ENCODE measurements at places on chromosomes 1 and 21.
A peak's percentile ranks its signal among the peaks of the same experiment; 100 is the strongest.

- DNase-seq = no peak
These were observed 36.8 kb upstream of the KIF1B start for GRCh38 chr1:10173582-10173981.

GRCh38 chr1:164726235-164726634 lies 167.3 kb downstream of the PBX1 start:
- DNase-seq = no peak

DNA sequence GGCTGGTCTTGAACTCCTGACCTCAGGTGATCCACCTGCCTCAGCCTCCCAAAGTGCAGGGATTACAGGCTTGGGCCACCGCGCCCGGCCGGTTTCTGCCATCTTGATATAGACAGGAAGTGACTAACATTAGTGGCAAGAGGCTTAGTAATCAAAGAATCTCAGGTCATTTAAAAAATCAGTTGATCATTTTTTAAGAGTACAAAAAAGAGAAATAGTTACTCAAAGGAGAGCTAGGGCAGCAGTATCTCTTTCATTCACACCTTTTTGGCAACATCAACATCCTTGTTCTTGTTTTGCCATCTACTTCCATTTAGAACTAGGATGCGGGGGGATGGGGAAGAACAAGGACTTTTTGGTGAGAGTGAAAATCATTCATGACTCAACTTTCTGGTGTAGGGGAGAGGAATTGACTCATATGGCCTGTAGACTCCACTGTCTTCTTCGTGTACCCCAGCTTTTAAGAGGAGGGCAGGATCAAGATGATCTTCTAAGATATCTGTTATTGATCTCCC lies 8.8 kb downstream of the FCRLB start:
- no peak for DNase-seq

DNA sequence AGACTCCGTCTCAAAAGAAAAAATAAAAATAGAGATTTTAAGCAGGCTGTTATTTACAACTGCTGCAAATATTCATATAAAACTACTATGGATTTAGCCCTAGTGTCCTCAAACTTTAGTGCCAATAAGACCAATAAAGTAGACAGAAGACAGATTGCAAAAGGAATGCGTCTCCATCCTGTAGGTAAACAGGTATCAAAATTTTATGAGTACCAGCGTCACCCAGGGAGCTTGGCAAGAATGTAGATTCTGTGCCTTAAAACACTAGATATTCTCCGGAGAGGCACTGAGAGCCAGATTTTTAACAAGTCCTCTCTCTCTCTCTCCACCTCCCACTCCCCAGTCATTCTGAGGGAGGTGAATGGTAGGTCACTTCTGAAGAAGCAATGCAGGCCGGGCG lies 18.4 kb downstream of the SMYD3 start:
- DNase-seq = no peak

DNA sequence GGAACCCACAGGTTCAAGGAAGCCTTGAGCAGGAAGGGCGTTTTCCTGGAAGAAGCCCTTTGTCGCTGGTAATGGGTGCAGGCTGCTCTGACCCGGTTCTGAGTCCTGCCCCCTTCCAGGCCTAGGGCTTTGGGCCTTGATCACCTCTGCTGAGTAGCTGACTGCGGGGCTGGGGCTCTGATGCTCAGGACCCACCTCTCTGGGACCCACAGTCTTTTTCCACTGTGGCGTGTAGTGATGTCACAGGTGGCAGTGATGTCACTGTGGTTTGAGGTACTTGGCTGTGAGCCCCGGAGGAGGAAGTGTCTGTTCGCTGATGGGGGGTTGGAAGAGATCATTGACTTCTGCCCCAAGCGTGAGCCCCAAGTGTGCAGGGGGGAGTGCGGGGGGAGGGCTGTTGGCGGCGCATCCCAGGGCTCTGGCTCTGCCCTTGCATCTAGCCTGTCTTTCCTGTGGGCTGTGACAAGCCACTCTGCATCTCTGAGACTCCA lies 6.9 kb downstream of the TNFRSF1B start:
- no peak for DNase-seq

GRCh38 chr1:62415687-62416086 lies 21.2 kb upstream of the USP1 start:
- DNase-seq = no peak

- no peak for DNase-seq
These were observed 226.9 kb downstream of the TGFB2 start for GRCh38 chr1:218572050-218572449.

GRCh38 chr1:48442864-48443619 lies 29.0 kb downstream of the SPATA6 start:
- no peak for DNase-seq

GRCh38 chr21:43944078-43944633 lies 68.0 kb upstream of the TRAPPC10 start:
- no peak for DNase-seq

DNA sequence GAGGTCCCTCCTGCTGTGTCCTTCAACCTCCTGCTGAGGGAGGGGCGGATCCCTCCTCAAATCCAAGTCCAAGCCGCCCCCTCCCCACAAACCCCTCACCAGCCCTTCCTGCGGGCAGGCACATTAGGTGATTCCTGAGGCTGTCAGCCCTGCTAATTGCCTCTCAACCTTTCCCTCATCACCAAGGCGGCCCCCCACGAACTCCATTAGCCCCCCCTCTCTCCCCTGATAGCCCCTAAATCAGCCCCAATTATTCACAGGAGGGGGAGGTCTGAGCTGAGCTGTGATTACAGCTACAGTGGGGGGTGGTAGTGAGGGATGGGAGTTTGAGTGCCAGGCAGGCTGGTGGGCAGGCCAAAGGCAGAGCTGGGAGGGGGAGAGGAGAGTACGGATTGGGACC lies 5.8 kb upstream of the PEAR1 start:
- no peak for DNase-seq

DNA sequence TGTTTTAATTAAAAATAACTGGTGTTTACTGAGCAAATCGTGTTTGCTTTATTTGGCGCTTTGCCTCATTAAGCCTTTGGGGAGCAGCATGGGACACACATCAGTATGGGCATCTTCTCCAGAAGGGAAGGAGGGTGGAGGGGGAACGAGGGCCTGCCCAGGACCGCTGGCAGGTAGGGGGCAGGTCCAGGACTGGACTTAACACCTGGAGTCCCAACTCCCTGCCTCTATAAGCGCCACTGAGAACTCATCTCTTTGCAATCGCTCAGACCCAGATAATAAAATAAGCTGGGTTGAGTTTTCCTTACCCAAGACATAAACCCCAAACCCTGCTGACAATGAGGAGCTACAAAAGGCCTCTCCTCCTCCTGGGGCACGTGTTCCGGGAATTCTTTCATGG lies 15.1 kb downstream of the ABCG1 start:
- no peak for DNase-seq

DNA sequence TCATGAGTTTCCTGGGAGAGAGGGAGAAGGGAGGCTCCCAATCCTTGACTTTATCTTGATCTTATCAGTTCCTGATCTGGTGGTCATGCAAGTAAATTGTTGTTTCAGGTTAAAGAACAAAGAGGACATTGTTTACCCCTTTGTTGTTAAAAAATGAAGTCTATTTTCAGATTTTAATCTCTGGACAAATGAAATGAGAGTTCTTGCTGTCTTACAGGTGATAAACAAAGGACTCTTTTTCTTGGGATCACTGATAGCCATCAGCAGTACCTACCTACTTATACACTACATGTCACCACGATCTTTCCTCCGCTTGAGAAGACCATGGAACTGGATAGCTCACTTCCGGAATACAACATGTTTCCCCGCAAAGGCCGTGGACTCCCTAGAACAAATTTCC lies 48.4 kb downstream of the CHML start:
- DNase-seq = no peak

DNA sequence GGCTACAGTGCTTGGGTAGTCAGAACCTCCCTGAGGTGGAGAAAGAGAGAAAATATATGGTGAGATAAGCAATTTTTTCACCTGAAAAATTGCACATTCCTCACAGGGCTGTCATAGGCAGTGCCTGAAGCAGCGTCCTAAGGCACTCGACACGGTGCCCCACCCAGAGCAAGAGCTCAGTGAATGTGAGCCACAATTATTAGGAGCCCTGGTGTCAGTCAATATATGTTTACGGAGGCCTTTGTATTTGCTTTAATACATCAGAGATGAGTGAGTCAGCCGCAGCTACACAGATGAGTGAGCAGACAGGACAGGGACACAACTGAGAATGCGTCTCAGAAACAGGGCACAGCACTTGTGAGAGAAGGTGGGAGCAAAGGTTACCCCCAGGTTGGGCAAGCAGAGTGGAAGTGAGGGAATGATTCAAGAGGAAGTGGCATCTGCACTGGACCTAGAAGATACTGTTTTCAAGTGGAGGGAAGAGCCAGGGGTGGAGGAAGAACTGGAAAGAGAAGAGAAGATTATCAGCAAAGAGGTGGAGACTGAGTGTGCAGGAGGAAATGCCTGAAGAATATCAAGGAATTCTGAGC lies 5.2 kb upstream of the PIGC start:
- no peak for DNase-seq

- DNase-seq = no peak
These were observed 59.3 kb downstream of the MAN1C1 start for GRCh38 chr1:25675729-25676476.

- peak; percentile 33 for DNase-seq
These were observed 264.9 kb downstream of the DYRK1A start for GRCh38 chr21:37631319-37632117.

GRCh38 chr21:44349847-44350772 lies 3.3 kb upstream of the TRPM2 start:
- no peak for DNase-seq

- DNase-seq = no peak
These were observed 19.4 kb upstream of the CASZ1 start for GRCh38 chr1:10815858-10816195.

GRCh38 chr1:201648066-201648906 lies 109.4 kb downstream of the NAV1 start:
- DNase-seq = no peak

DNA sequence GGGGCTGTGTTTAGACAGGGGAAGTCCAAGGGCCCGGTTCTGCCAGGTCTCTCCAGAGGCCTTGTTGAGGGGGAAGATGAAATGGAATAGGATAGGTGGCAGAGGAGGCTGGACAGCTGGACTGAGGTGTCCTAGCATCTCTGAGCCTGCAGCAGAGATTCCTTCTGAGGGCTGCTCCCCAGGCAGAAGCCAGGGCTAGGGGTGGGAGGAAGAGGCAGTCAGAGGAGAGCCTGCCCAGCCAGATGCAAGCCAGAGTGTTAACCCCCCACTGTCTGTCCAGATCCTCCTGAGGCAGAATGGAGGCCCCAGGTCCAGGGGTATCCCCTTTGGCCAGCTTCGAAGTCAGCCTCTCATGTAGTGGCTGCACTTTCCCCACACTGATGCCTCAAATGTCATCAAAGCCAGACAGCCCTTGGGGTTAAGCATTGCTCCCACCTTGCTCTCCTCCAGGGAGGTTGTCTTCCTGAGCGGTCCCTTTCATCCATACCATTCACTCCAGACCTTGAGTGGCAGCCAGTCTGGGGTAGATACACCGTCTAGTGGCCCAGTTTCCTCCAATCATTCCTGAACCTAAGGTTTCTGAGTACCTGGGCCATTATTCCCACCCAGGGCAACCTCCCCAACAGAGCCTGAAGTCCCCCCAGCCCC lies 1.7 kb downstream of the CSF1 start:
- no peak for DNase-seq

GRCh38 chr1:191174298-191174697 lies 696.6 kb upstream of the BRINP3 start:
- peak; percentile 0 for DNase-seq

- DNase-seq = no peak
These were observed 13.2 kb downstream of the SLX9 start for GRCh38 chr21:44952929-44953627.

- DNase-seq = no peak
These were observed 79.8 kb downstream of the OMA1 start for GRCh38 chr1:58466630-58467241.

DNA sequence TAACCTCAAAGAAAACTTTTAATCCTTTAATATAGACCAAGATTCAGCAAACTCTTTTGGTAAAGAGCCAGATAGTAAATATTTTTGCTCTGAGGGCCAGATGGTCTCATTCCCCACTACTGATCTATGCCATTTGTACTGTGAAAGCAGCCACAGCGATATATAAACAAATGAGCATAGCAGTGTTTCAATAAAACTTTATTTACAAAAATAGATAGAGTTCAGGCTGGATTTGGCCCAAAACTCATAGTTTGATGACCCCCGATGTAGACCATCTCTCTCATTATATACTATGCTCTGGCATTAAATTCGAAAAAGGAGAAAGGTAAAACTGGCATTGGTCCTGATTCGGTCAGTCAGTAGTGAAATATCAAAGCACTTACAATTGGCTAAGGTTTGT lies 195.8 kb upstream of the NRIP1 start:
- no peak for DNase-seq

- DNase-seq = peak; percentile 64
These were observed 173.8 kb downstream of the ETS2 start for GRCh38 chr21:38979271-38980121.

DNA sequence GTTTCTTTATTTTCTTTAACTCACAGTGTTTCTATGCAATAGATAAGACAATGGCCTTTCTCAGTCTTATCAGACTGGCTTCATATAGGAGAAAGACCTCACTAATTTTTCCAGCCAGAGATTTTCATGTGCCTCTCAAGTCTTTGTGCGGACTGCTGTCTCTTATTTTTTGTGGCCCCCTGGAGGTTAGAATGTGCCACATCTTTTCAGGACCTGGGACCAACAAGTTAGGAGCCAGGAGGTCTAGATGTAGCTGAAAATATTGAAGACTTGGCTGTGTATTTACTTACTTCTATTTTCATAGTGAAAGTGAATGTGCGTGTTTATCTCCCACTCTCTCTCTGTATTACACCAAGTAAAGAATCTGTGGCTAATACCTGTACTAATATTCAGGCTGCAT lies 42.1 kb upstream of the CFHR3 start:
- DNase-seq = no peak

DNA sequence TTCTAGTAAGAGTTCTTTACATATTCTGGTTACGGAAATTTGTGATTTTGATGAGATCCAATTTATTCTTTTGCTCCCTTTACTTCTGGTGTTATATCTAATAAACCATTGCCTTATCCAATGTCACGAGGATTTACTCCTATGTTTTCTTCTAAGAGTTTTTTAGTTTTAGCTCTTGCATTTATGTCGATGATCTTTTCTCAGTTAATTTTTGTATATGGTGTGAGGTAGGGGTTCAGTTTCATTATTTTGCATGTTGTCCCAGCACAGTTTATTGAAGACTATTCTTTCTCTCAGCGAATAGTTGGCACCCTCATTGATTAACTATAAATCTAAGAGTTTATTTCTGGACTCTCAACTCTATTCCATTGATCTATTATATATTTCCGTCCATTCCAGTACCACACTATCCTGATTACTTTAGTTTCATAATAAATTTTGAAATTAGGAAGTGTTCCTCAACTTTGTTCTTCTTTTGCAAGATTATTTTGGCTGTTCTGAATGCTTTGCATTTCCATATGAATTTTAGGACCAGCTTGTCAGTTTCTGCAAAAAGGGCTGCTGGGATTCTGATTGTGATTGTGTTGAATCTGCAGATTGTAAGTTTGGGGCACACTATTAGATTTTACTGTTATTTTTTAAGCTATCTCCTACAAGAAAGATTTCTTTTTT lies 4.0 kb downstream of the KDM1A start:
- DNase-seq = no peak
